ENCODE measurements at places on chromosomes 13 and 19. TPM values are rescaled to one million over a fixed set of nuclear protein-coding genes. Genes with fewer than 3 reads are reported as not detected.

The ISOC2 gene
- 68.2 TPM for total RNA-seq

The DPF1 gene
- 12.0 TPM for total RNA-seq

The ZNF57 gene
- total RNA-seq, result 8.8 TPM

The VMAC gene
- 2.2 TPM for total RNA-seq

- H3K4me3 ChIP-seq, result no peak overlapping the region
- H3K27ac ChIP-seq, result no peak overlapping the region
- H3K36me3 ChIP-seq, result peaks cover 4% of the 10 kb centered on the region
- peaks cover 2% of the 10 kb centered on the region for H3K4me1 ChIP-seq
Measured at GRCh38 chr19:51259348-51260245, 8.7 kb downstream of the SIGLECL1 start.

DNA sequence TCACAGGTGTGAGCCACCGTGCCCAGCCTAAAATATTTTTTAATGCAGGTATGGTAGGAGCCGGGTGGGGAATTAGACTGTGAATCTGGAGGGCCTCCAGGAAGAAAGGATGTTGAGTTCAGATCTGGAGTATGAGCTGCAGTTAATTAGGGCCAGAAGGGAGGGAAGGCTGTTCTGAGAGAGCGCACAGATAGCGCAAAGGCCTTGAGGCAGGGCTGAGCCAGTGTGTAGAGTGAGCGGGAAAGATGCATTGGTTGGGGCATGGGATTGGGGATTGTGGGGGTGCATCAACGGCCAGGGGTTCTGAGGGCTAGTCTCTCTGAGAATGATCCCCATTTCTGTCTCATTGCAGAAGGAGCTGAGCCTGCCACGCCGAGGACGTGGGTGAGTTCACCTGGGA is 9.7 kb downstream of the MAST3 start:
- no peak overlapping the region for H3K27ac ChIP-seq
- H3K36me3 ChIP-seq, result no peaks in the 10 kb centered on the region
- H3K27me3 ChIP-seq, result no peaks in the 10 kb centered on the region
- no peak for DNase-seq
- no peak overlapping the region for H3K4me3 ChIP-seq
- no peaks in the 10 kb centered on the region for H3K4me1 ChIP-seq

GRCh38 chr19:42501733-42502132 is 26.5 kb downstream of the CEACAM1 start:
- no peak overlapping the region for H3K4me3 ChIP-seq
- no peak overlapping the region for H3K27ac ChIP-seq
- H3K4me1 ChIP-seq, result 0 out of 2 replicates have a peak, but pooled peaks cover 4% of the 10 kb centered on the region
- DNase-seq, result no peak

DNA sequence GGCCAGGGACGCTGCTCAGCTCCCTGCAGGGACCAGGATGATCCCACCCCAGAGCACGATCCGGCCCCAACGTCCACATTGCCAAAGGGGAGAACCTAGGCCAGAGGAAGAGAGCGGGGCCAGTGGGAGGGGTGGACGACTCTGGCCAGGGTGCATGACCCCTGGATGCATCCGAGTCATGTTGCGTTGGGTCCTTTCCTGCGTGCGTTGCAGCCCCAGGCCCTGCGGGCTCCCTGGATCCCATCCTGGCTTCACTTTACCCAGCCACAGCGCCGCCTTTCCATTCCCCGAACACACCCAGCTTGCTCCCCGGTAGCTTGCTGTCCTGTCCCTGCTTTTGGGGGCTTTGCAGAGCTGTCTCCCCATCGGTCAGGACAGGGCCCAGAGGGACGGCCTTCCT is 10.5 kb downstream of the PLIN4 start:
- no peak overlapping the region for H3K4me3 ChIP-seq
- no peaks in the 10 kb centered on the region for H3K27me3 ChIP-seq
- peaks cover 19% of the 10 kb centered on the region for H3K36me3 ChIP-seq
- no peak for DNase-seq

DNA sequence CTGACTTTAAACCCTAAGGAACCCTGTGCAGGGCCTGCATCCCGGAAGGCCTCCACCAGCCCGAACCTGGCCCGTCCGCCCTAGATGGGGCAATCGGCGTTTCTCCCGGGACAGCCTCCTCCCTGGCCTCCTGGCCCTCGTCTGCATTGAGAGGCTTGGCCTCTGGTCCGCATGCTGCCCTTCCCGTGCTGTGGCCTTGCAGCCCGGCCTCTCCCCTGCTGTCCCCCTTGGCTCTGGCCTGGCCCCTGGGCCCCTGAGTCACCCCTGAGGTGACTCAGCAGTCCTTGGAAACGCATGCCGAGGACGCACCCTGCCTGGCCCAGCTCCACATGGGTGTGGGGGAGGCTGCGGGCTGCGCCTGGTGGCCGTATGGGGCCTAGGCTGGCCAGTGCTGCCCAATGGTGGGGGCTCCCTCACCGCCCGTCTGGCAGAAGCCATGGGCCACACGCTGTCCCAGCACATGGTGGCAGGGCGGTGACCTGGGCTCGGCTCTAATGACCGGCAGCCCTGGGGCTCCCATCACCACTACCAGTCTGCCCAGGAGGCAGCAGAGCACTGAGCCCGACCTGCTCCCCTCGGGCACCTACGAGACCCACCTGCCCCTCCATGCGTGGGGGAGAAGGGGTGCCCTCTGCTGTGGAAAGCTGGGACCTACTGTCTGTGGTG is 25.7 kb downstream of the SH3GL1 start:
- no peak overlapping the region for H3K27ac ChIP-seq
- peak; percentile 59 for DNase-seq
- no peaks in the 10 kb centered on the region for H3K36me3 ChIP-seq
- no peaks in the 10 kb centered on the region for H3K27me3 ChIP-seq

DNA sequence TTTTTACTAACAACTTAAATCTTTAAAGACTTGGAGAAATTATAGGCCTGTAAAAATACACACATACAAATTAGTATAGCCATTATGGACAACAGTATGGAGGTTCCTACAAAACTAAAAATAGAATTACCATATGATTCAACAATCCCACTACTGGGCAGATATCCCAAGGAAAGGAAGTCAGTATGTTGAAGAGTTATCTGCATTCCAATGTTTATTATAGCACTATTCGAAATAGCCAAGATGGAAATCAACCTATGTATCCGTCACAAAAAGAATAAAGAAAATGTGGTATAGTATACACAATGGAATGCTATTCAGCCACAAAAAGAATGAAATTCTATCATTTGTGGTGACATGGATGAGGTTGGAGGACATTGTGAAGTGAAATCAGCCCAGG is 37.2 kb downstream of the SLITRK1 start:
- no peaks in the 10 kb centered on the region for H3K4me1 ChIP-seq
- no peaks in the 10 kb centered on the region for H3K36me3 ChIP-seq
- no peak overlapping the region for H3K27ac ChIP-seq

- H3K27me3 ChIP-seq, result no peaks in the 10 kb centered on the region
- peaks cover under 1% of the 10 kb centered on the region for H3K36me3 ChIP-seq
- no peaks in the 10 kb centered on the region for H3K4me1 ChIP-seq
- no peak overlapping the region for H3K4me3 ChIP-seq
Measured at GRCh38 chr19:21922276-21922675, 86.3 kb upstream of the ZNF43 start.

- H3K27me3 ChIP-seq, result no peaks in the 10 kb centered on the region
- H3K4me3 ChIP-seq, result no peak overlapping the region
- no peak for DNase-seq
- no peaks in the 10 kb centered on the region for H3K4me1 ChIP-seq
- peaks cover 9% of the 10 kb centered on the region for H3K36me3 ChIP-seq
Measured at GRCh38 chr19:728011-728410, 19.3 kb downstream of the PALM start.

DNA sequence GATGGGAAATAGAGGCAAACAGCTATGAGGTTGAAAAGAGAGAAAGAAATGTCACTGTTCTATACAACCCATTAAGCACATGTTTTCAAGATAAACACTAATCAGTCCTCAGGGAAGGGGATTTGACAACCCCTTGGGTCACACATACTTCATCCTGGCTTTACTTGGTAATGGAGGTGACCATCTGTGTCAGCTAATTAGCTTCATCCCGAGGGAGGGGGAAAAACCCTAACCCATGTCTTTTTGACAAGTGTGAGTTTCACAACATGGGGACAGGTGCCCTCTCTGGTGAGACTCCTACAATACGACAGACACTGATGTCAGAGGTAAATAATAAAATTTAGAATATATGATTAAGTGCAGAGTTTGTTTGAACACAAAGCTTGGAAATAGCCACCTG is 43.1 kb downstream of the ZNF611 start:
- H3K36me3 ChIP-seq, result peaks cover 2% of the 10 kb centered on the region
- no peaks in the 10 kb centered on the region for H3K27me3 ChIP-seq
- DNase-seq, result no peak
- H3K4me3 ChIP-seq, result no peak overlapping the region
- H3K27ac ChIP-seq, result no peak overlapping the region

GRCh38 chr19:43414554-43414953 is at the start of gene TEX101:
TSS of gene TEX101 (plus strand) at chr19:43414890. CDS start at chr19:43415920, 1,030 bp downstream.
- no peak within 1 kb of the TSS for H3K27ac ChIP-seq
- H3K4me3 ChIP-seq, result no peak within 1 kb of the TSS
- H3K4me1 ChIP-seq, result peaks cover 3% of the 10 kb centered on the region
- H3K36me3 ChIP-seq, result peaks cover 10% of the 10 kb centered on the region
- H3K27me3 ChIP-seq, result no peaks in the 10 kb centered on the region
- no peak for DNase-seq

GRCh38 chr19:46670813-46671212 is 9.8 kb upstream of the DACT3 start:
- peaks cover 13% of the 10 kb centered on the region for H3K36me3 ChIP-seq
- no peaks in the 10 kb centered on the region for H3K4me1 ChIP-seq
- no peak for DNase-seq
- H3K27ac ChIP-seq, result no peak overlapping the region
- H3K4me3 ChIP-seq, result no peak overlapping the region
